ENCODE measurements at places on chromosomes 5 and 9.

DNA sequence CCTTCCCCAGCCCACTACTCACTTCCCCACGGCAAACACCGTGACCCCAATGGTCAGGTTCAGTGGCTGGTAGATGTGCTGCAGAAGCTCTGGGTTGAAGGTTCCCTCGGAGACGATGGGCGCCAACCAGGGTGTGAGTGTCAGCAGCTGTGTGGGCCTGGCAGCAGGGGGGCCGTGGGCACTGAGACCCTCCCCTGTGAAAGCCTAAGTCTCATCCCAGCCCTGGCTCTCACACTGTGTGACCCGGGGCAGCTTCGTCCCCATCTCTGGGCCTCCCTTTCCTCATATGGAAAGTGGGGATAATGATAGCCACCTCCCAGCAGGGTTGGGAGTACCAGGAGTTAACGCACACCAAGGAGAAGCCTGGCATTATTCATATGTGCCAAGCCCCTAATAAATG, 8.6 kb downstream of the GBGT1 start:
- no peak for DNase-seq

GRCh38 chr9:99472916-99473245, 250.8 kb downstream of the SEC61B start:
- no peak for DNase-seq

- DNase-seq: no peak
Observed at GRCh38 chr5:41410737-41411136, 99.7 kb downstream of the PLCXD3 start.

DNA sequence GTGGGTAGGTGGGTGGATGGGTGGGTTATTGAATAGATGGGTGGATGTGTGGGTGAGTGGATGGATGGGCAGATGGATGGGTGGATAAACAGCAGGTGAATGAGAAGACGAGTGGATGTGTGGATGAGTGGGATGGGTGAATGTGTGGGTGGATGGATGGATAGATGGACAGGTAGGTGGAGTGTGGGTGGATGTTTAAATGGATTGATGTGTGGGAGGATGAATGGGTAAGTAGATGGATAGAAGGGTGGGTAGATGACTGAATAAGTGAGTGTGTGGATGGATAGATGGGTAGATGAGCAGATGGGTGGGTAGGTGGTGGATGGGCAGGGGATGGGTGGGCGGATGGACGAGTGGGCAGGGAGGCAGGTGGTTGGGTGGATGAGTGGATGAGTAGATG, 397.6 kb upstream of the IRX4 start:
- no peak for DNase-seq

GRCh38 chr9:116572095-116572748, 114.9 kb upstream of the TRIM32 start:
- DNase-seq: peak; percentile 69

DNA sequence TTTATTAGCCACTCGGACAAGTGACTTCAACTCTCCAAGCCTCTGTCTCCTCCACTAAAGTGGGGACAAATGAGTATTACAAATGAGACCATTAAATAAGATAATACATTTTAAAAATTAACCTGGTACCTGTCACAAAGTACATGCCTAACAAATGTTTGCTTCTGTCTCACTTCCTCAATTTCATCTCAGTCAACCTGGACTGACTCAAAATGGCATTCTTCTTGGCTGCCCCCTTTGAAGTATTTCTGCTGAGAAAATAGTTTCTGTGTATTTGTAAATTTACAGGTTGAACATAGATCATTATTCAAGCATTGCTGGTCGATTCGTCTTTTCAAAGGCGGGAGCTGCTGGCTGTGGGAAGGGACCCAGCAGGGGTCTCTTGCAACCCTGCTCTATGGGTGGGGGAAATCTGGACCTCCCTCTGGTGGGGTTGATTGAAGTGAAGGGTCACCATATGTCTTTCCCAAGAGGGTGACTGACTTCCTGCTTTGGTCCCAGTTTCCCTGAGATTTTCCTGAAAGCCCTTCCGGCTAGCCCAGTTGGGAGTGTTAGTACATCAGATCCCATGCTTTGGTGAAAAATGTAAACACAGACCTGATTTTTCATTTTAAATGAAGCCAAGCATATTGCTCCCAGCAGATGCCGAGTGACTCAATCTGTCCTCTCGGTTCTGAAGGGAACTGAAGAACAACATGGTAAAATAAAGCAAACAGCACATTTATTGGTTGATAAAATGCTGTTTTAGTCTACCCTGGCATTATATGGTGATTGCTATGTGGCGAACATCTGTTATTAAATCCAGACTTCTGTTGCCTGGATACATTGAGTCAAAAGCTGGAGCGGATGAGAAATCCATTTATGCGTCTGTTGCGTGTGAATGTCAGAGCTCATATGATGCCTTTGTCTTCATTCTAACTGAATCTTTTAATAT, 73.0 kb downstream of the KCNIP1 start:
- DNase-seq: no peak

DNA sequence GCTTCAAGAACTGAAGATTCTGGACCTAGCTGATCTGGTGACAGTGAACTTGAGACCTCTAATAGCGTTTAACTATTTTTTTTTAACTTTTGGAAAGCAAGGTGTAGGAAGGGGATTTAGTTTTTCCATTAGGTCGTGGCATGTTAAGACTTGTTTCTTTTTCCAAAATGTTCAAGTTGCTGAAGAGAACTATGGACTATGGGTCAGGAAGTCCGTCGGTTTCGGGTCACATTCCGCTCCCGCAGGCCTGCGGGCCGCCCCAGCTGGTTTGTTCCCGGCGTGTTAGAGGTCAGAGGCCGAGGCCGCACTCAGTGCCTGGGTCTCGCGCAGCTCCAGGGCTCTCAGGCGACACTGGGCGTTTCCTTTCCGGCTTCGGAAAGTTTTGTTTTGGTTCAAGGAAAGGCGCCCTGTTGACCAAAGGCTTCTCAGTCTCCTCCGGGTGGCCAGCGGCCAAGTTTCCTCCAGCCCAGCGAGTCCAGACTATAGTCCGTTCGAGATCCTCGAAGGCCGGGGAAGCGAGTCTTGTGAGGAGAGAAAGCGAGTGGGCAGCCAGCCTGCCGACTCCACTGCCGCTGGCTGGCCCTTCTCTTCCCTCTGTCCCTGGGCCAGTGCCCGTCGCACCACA, 586 bp upstream of the FCHO2 start:
- no peak for DNase-seq

DNA sequence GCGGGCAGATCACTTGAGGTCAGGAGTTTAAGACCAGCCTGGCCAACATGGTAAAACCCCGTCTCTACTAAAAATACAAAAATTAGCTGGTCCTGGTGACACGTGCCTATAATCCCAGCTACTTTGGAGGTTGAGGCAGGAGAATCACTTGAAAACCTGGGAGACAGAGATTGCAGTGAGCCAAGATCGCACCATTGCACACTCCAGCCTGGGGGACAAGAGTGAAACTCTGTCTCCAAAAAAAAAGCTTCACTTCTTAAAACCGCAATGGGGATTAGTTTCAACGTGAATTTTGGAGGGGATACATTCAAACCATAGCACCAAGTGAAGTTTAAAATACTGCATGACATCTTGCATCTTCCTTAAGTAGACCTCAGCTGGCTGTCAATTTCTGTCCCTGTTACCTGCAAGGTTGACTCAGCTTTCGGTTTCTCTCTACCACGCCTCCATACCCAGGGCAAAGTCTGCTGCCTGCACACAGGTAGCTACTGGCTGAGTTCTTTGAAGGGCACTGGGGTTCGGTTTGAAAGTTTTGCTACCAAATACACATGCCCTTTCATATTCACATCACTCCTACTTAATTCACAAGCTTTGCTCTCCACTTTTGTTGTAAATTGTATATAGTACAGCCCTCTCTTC, 69.3 kb downstream of the KIAA1958 start:
- DNase-seq: no peak

GRCh38 chr5:21195145-21195544, 1207.1 kb upstream of the CDH18 start:
- no peak for DNase-seq

GRCh38 chr9:68847765-68848164, 142.7 kb downstream of the PIP5K1B start:
- DNase-seq: no peak

- DNase-seq: no peak
Observed at GRCh38 chr9:65403721-65404120, 118.7 kb upstream of the FOXD4L5 start.

DNA sequence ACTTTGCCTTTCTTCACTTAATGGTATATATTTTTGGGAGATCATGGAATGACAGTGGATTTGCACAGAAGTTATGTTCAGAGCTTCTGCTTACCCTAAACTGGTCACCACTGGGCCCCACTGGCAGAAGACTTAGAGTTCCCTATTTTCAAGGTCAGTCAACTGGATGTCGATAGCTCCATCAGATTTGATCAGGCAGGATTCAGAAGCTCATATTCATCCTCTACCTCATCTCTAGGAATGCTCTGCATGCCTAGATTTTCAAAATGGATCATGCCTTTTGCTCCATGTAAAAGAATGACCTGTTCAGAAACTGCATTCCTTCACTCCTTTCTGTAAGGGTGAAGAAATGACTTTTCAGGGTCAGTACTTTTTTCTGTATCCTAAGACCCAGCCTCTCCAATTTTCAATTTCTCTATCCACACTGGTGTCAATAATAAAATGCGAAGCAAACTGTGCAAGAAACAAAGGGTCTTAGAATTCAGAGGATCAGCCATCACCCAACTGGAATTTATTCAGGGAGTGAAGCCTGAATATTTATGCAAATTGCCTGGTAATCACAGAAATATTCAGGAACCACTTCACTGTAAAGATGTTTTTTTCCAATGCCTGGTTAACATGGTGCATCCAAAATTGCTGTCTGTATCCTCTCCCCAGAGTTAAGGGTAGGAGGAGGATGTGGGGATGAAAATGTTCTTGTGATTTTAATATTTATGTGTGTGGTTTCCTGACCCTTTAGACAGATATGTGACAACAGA, 125.4 kb downstream of the DOCK2 start:
- DNase-seq: no peak

GRCh38 chr9:16150938-16151650, 598.3 kb downstream of the CCDC171 start:
- DNase-seq: no peak

DNA sequence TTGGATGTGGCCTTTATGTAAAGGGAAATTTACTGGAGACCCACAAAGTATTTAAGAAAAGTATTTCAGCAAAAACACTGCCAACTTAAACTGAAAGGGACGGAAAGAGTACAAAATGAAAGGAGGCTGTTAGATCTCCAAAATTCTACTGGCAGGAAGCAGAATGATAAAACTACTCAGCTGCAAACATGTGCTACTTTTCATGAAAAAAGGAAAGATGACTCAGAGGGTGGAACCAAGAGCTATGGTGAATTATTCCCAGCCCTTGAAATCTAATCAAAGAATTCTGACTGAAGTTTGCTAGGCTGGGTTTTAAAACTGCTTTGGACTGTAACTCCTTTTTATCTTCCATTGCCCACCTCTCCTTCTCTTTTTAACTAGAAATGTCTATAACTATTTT, 58.6 kb upstream of the ZBED3 start:
- no peak for DNase-seq

DNA sequence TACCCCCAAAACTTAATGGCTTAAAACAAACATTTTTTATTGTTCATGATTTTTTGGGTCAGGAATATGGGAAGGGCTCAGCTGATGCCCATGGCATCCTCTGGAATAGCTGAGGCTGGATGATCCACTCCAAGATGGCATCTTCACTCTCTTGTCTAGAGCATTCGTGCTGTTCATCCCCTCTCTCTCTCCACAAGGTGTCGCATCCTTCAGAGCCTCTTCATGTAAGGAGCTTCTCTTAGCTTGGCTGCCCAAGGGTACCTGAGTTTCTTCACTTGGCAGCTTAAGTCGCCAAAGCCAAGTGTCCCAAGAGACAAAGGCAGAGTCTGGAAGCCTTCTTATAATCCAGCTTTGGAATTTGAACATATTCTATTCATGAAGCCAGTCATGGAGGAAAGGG, 294.7 kb downstream of the CHSY3 start:
- DNase-seq: no peak

DNA sequence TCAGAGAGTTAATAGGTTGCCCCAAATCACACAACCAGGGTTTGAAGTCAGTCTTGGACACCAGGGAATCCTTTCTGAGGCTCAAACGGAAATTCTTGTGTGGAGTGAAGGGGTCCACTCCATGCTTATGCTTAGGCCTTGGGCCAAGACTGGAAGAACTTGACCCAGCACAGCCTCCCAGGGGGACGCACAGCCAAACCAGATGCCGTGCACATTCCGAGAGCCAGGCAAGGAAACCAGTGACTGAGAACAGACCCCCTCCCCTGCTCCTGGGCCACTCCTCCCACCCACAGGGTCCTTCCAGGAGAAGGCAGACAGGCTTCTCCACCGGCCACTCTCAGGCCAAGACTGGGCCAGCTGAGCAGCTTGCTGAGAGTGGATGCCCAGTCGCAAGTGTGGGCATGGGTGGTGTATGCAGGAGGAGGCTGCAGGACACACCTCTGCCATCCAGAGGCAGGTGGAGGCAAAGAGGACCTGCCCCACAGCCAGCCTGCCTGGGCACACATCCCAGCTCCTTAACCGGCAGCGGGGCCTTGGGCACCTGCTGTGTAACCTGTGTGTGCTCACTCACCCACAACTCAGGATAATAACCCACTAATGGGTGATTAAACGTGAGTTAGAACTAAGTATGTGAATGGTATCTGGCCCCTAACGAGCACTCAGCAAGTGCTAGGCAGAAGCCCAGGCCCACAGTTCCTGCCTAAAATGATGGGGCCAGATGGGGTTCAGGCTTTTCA, 38.0 kb downstream of the NIPAL4 start:
- no peak for DNase-seq

DNA sequence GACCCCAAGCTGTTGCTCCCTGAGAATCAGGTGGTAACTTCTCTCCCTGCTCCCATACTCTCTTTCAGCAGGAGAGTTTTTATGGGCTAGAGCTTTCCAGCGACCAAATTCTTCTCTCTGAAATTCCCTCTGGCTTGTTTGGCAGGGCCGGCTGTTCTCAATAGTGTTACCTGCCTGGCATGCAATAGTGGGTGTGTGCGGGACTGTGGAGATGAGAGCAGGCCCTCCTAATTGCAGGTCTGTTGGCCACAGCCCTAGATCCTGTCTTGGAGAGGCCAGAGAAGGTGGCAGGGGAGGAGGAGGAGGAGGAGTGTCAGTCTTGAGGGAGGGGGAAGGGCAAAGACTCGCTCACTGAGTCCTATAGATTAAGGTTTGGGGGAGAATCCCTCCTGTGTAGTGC, 29.5 kb downstream of the AQP7 start:
- DNase-seq: no peak

All from hippocampal formation (tissue), 2 donors.